Muscle of arm (tissue), 14 donors: ENCODE measurements at places on chromosomes 5 and 9. TPM values are rescaled to one million over a fixed set of nuclear protein-coding genes. Genes with fewer than 3 reads are reported as not detected.

- no peak for DNase-seq
Observed at GRCh38 chr5:94793816-94794198, 175.3 kb downstream of the SLF1 start.

GRCh38 chr9:89996116-89996515 is 391.3 kb downstream of the GADD45G start:
- DNase-seq: no peak

- DNase-seq: no peak
Observed at GRCh38 chr9:69130456-69131441, 43.3 kb upstream of the TJP2 start.

The CRHBP gene
- 0.41 TPM for polyA plus RNA-seq

The HINT2 gene
- polyA plus RNA-seq: 30.8 TPM

The SPINK7 gene
- not detected for polyA plus RNA-seq

The ITGA1 gene
- polyA plus RNA-seq: 23.0 TPM
